EL (cell line): ENCODE measurements at places on chromosomes 11 and 22.

GRCh38 chr22:32411402-32411801 is 645 bp downstream of the RTCB start:
- peak; percentile 28 for DNase-seq

- no peak for DNase-seq
Measured at GRCh38 chr11:15835788-15836411, 520.4 kb downstream of the SOX6 start.

DNA sequence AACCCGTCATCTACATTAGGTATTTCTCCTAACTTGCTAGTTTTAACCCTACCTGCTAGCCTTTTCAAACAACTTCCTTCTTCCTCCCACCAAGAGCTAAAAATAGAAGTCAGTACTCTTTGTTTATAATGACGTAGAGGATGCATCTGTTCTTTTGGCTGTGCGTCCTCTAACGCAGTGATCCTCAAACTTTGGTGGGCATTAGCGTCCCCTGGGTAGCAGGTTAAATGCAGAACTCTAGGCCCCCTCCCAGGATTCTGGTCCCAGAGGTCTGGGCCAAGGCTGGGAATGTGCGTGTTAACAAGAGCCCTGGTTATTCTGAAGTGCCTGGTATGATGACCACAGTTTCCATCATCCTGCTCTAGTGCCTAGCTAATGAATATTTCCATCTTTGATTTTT is 67.6 kb downstream of the BARX2 start:
- DNase-seq, result no peak

DNA sequence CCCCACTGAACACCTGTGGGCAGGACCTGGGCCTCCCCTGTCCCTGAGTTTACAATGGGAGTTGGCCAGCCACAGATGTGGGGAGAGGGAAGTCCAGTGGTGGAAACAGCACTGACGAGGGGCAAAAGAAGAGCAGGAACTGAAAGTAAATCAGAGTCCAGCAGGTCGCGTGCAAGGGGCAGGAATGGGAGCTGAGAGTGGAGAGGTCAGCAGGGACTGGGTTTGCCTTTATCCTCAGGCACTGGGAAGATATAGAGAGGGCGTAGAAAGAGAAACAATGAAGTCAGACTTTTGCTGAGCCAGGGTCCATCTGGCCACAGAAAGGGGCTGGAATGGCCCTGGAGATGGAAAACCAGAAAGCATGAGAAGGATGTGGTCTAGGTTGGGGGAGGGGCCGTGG is 8.5 kb downstream of the P2RY6 start:
- DNase-seq, result no peak

- DNase-seq, result no peak
Measured at GRCh38 chr11:85974122-85974521, 94.8 kb downstream of the PICALM start.

DNA sequence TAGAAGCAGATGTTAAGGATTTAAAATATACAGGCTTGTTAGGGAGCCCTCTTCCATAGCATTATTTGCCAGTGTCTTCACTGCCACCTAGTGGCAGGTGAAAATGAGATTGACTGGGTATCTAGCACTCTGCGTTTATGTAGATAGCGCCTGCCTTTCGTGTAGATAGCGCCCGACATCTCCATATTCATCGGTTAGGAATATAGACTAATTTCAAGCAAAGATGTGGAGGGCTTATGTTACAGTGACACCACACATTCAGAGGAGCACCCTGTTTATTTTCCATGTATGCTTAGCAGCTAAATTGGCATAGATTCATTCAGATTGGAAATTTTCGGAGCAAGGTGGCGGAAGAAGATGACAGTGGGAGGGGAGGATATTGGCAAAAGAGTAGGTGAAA is 72.0 kb downstream of the SLC5A12 start:
- DNase-seq, result peak; percentile 61

DNA sequence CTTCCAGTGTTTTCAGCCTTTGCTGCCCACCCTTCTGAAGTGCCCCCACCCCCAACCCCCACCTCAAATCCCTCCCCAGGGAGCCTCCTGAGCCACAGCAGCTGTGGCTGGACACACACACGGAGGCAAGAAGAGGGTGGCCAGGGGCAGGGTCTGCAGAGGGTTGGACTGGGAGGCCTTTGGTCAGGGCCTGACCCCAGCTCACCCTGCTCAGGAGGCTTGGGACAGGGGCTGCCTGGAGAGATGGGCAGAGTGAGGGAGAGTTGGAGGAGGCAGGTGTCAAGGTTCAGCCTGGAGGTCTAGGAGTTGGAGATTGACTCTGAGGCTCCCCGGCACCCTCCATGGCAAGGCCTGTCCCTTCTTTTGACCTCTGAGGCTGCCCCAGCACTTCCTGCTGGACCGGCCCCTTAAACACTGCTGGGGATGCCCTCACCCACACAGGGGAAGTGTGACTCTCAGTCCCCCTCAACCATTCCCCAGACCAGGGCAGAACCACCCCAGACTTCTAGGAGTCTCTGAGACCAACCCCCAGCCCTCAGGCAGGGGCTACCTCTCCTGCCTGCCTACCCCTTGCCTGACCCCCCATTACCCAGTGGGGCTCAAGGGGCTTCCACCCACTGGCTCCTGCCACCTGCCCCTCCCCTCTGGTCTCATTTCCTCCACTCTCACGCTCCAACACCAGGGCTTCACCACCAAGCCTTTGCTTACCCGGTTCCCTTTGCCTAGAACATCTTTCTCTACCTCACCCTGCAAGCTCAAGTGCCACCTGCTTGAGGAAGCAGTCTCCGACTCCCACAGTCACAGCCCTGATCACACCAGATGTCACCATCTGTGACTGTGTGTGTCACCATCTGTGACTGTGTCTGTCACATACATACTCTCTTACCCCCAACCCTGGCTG is 8.6 kb downstream of the ARAP1 start:
- DNase-seq, result no peak

DNA sequence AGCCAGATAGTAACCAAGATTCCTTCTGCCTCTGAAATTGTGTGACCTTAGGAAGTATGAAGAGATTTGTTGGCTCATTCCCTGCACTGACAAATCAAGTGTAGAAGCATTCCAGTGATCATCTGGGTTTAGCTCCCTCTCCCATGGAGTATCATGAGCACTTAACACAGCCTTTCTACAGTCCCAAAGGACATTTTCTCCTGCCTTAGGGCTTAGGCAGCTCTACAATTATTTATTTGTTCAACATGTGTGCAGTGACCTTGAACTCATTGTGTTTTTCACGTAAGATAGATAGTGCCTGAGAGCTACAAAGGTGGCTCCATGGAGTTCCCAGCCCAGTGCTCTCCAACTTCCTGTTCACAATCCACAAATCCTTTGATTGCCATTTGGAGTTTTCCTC is 94.8 kb upstream of the FAT3 start:
- DNase-seq, result peak; percentile 16

GRCh38 chr11:64870893-64871466 is 7.4 kb downstream of the EHD1 start:
- no peak for DNase-seq

GRCh38 chr22:17472932-17473331 is 90.4 kb upstream of the SLC25A18 start:
- DNase-seq, result no peak

DNA sequence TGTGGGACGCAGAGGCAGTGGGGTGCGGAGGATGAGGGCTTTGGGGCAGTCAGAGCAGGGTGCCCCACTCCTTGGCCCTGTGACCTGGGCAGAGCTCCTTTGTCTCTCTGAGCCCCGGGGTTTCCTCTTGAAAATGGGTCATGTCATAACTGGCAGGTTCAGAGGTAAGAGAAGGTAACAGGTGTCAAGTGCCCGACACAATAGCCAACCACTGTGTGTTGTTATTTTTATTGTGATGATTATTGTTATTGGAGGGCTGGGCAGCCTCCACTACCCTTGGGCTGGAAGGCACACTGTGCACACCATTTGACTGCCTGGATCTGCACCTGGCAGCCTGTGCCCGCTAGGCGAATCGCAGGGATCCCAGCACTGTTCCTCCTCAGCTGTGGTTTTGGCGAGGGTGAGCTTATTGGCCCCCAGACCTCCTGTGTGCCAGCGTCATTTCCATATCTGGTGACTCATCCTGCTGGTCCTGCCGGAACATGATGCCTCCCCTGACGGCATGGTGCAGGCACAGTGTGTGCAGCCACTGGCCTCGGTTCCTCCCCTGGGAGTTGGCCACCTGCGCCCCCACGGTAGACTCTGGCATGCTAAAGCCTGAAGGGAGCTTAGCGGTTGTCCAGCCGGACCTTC is 15.4 kb upstream of the SOX10 start:
- DNase-seq, result peak; percentile 66

DNA sequence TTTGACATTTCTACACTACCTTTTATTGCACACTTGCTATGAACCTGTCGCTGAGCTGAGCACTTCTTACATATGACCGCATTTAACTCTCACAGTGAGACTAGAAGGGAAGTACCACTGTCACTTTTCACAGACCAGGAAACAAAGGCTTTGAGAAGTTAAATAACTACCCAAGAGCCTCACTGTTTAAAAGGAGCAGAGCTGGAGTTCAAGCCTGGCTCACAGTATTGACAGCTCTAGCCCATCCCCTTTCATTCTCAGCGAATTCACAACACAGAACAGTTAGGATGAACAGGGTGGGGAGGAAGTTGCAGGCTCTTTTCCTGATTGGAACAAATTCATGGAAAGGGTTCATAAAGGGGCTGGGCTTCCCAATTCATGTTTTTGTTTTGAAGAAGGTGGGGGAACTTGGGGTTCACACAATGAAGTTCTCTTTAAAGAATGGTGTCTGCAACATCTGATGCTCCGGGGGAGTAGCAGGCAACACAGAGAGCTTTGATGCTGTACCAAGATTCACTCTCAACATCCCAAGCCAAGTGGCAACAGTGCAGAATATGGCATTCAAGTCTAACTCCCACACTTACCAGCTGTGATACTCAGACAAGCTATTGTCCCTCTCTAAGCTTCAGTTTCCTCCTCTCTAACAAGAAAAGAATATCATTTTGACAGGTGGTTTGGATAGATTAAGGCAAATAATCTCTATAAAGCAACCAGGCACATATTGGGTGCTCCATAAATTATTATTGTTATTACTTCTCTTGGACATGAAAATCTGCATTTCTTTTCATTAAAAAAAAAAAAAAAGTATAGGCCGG is 17.2 kb downstream of the SCGB1A1 start:
- DNase-seq, result no peak

DNA sequence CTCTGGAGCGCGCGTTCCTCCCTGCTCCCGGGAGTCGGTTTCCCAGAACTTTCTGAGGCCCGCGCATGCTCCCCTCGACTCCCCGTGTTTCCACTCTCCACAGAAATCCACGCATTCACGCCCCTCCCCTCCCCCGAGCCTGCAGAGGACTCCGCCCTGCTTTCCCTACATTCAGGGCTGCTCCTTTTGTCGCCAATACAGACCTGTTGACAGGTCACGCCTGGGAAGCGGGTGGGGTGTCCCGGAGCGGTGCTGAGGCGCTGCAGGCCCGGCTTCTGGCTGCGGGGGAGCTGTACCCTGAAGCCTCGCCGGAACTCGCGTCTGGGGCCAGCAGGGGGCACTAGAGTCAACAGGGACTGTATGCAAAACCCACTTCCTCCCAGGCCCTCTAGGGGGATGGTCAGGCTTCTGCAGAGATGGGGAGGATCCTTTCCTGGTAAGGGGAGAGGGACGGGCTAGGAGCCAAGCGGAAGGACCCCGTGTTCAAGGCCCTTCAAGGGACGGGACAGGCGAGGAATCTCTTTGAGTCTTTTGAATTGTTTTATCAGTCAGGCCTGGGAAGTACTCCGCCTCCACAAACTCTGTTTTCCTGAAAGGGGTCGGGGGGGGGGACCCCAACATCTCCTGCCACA is at the start of gene PRAME:
PRAME (minus strand) TSS at position 294 of the 632 bp plus-strand sequence. CDS start 2,433 bp downstream, outside the sequence.
- DNase-seq, result peak; percentile 29

DNA sequence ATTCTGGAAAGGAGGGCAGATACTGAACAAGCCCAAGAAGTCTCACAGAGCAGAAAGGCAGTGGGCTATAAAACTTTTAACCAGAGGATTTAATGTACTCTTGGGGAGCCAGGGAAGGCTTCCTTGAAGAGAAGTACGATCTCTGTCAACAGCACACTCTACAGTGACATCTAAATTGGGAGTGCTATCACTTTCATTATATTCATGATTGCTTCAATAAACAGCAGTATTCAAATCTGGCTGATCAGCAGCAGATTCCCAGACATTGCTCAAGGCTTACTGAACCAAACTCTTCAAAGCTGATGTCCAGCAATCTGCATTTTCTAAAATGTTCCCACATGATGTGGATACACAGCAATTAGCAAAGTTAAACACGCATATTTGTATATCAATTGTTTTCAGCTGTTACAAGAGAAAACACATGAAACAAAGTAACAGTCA is 44.2 kb downstream of the SYTL2 start:
- DNase-seq, result no peak

DNA sequence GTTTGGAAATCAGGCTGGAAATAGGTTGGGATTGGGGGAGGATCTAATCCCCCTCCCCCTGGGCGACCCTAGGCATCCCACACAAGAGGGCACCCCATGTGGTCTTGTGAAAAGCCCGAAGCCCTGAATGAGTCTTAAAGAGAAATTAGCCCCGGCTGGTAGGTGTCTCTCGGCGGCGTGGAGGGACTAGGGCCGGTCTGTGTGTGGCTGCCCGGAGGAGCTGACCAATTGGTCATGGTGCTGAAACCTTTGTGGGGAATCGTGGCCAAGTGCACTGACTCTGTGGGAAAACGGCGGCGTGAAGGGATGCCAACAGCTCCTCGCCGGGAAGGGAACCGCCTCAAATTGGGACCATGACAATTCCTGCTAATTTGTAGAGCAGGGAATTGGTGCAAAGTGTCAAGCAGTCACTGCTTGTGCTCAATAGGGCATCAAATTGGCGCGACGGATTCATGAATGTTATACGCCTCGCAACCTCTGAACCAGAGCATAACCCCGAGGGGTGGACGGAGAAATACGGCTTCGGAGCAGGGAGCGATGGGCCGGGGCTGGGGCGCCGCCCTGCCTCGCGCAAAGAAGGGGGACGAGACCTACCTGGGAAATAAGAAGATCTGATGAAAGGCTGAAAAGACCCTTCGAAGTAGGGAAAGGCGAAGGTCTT is 1.5 kb downstream of the DBX1 start:
- DNase-seq, result peak; percentile 57

- DNase-seq, result peak; percentile 4
Measured at GRCh38 chr22:33038131-33038772, 19.9 kb downstream of the SYN3 start.

DNA sequence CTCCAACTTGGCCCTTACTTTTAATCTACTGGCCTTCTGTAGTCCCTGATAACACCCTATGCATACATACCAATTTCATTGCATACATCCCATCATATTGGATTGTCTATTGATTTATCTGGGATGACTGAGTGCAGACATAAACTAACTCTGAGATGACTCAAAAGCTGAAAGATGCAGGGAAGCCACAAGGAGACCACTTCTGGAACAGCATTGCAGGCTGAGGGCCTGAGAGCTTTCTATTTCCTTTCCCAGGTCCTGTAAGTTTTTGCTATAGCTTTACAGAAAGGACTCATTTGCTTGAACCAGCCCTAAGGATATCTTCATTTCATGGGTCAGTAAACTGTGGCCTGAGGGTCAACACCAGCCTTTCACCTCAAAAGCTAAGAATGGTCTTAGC is 15.1 kb upstream of the SPON1 start:
- no peak for DNase-seq

GRCh38 chr11:35150454-35150853 is 11.5 kb downstream of the CD44 start:
- no peak for DNase-seq

DNA sequence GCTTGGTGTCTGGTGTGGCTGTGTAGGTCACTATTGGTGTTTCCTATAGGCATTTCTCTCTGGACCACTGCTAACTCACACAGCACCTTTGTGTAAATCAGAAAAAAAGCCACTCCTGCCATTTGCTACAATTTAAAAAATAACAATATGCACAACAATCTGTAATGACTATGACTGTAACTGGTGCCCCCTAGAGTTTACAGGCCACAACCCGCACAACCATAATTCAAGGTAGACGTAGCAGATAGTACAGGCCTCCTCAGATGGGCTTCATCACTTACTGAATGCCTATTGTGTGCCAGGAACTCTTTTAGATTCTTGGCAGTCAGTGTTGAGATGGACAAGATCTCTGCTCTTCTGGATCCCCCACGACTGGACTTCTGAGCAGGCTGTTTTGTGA is 47.7 kb downstream of the SYT9 start:
- no peak for DNase-seq
